Hepatocyte (in vitro differentiated cells): ENCODE measurements at places on chromosomes 7 and 10. TPM values are rescaled to one million over a fixed set of nuclear protein-coding genes. Genes with fewer than 3 reads are reported as not detected.

GRCh38 chr10:132634241-132634946, 96.8 kb downstream of the INPP5A start:
- H3K36me3 ChIP-seq = no peaks in the 10 kb centered on the region
- no peak for DNase-seq
- no peak overlapping the region for H3K27ac ChIP-seq
- H3K27me3 ChIP-seq = no peaks in the 10 kb centered on the region
- H3K4me3 ChIP-seq = no peak overlapping the region

GRCh38 chr10:995559-995926, 7.3 kb downstream of the GTPBP4 start:
- no peak overlapping the region for H3K27ac ChIP-seq
- no peaks in the 10 kb centered on the region for H3K4me1 ChIP-seq
- no peak overlapping the region for H3K4me3 ChIP-seq
- H3K27me3 ChIP-seq = no peaks in the 10 kb centered on the region
- no peak for DNase-seq
- H3K36me3 ChIP-seq = peaks cover 10% of the 10 kb centered on the region

- no peak for DNase-seq
- no peaks in the 10 kb centered on the region for H3K27me3 ChIP-seq
- H3K27ac ChIP-seq = no peak overlapping the region
- no peaks in the 10 kb centered on the region for H3K4me1 ChIP-seq
- H3K4me3 ChIP-seq = no peak overlapping the region
These were observed 12.2 kb upstream of the HYCC1 start for GRCh38 chr7:23026164-23026563.

- H3K4me1 ChIP-seq = no peaks in the 10 kb centered on the region
- DNase-seq = no peak
- H3K4me3 ChIP-seq = no peak overlapping the region
- no peaks in the 10 kb centered on the region for H3K36me3 ChIP-seq
- no peak overlapping the region for H3K27ac ChIP-seq
- H3K27me3 ChIP-seq = no peaks in the 10 kb centered on the region
These were observed 217.9 kb downstream of the SKAP2 start for GRCh38 chr7:26646336-26647048.

GRCh38 chr7:78953090-78953489, 500.4 kb downstream of the MAGI2 start:
- no peak for DNase-seq
- H3K4me3 ChIP-seq = no peak overlapping the region
- H3K27me3 ChIP-seq = no peaks in the 10 kb centered on the region
- no peak overlapping the region for H3K27ac ChIP-seq
- no peaks in the 10 kb centered on the region for H3K36me3 ChIP-seq

The CALHM3 gene
- total RNA-seq = not detected in 2 replicates

The TAS2R41 gene
- total RNA-seq = not detected in 2 replicates

The CRTAC1 gene
- total RNA-seq = 0.47 and 0.84 TPM in 2 replicates
